Panc1 (cell line): ENCODE measurements at places on chromosomes 1 and 21. TPM values are rescaled to one million over a fixed set of nuclear protein-coding genes. Genes with fewer than 3 reads are reported as not detected.

- no peak overlapping the region for H3K4me3 ChIP-seq
- H3K27ac ChIP-seq, result no peak overlapping the region
- H3K4me1 ChIP-seq, result no peaks in the 10 kb centered on the region
- no peaks in the 10 kb centered on the region for H3K27me3 ChIP-seq
These were observed 17.6 kb downstream of the GPR137B start for GRCh38 chr1:236159704-236160539.

- no peak for DNase-seq
- H3K36me3 ChIP-seq, result no peaks in the 10 kb centered on the region
- H3K4me3 ChIP-seq, result no peak overlapping the region
- no peaks in the 10 kb centered on the region for H3K4me1 ChIP-seq
- H3K27me3 ChIP-seq, result peaks cover 5% of the 10 kb centered on the region
- H3K27ac ChIP-seq, result no peak overlapping the region
These were observed 119.0 kb upstream of the TNR start for GRCh38 chr1:175862408-175862807.

GRCh38 chr21:34023691-34024373 is 49.5 kb upstream of the MRPS6 start:
- no peaks in the 10 kb centered on the region for H3K36me3 ChIP-seq
- H3K27me3 ChIP-seq, result no peaks in the 10 kb centered on the region
- H3K4me3 ChIP-seq, result no peak overlapping the region
- DNase-seq, result no peak
- peaks cover 7% of the 10 kb centered on the region for H3K4me1 ChIP-seq
- H3K27ac ChIP-seq, result peak overlapping the region; percentile 48; the same call in 1 of the 2 replicates

GRCh38 chr1:53982034-53982762 is 35.8 kb downstream of the LDLRAD1 start:
- no peak overlapping the region; the same call in 1 of the 2 replicates for H3K27ac ChIP-seq
- no peak for DNase-seq
- no peak overlapping the region for H3K4me3 ChIP-seq
- H3K36me3 ChIP-seq, result no peaks in the 10 kb centered on the region
- H3K4me1 ChIP-seq, result no peaks in the 10 kb centered on the region

DNA sequence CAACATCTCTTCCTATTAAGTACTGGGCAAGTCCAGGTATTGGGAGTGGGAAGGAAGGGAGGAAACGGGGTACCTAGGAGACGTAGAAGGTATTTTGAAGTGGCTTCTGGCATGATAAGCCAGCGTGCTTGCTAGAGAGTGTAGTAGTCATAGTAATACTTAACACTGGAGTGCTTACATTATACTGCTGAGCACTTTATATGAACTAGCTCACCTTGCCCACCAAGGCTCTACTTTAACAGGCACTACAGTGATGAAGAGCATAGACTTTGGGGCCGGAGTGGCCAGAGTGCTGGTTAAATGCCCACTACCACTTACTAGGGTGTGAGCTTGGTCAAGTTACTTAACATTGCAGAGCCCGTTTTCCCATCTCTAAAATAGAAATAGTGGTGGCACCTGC is 61.7 kb downstream of the ACP6 start:
- H3K36me3 ChIP-seq, result peaks cover 9% of the 10 kb centered on the region; the same call in 1 of the 2 replicates
- H3K4me1 ChIP-seq, result no peaks in the 10 kb centered on the region
- DNase-seq, result no peak
- no peak overlapping the region for H3K27ac ChIP-seq
- no peaks in the 10 kb centered on the region for H3K27me3 ChIP-seq

Gene CYP4A22
- total RNA-seq, result not detected

DNA sequence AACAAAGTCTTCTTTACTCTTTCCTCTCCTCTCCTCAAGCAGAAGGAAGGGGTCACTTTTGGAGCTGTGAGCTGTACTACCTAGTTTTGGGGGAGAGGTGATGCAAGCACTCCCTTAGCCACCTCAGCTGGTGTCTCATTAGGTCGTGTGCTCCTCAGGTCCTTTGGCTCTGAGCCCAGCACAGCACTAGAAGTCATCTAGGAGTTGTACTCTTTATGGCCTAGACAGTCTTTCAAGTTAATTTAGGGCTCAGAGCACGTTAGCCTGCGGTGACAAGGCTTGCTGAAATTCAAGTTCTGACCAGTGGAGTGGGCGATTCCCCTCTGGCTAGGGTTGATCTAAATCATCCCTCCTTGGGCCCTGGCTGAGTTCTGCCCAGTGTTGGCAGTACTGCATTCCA is 48.0 kb upstream of the WDR26 start:
- no peaks in the 10 kb centered on the region for H3K4me1 ChIP-seq
- no peaks in the 10 kb centered on the region for H3K36me3 ChIP-seq
- no peak for DNase-seq

Gene IGSF3
- 9.3 TPM for total RNA-seq

Gene LRRC53
- not detected for total RNA-seq
